RWPE1 (cell line): ENCODE measurements at places on chromosomes 13 and 19.

- no peak for DNase-seq
Measured at GRCh38 chr19:18682807-18683108, 722 bp upstream of the CRTC1 start.

GRCh38 chr19:34403784-34404108 lies 453 bp upstream of the PDCD2L start:
- no peak for DNase-seq

DNA sequence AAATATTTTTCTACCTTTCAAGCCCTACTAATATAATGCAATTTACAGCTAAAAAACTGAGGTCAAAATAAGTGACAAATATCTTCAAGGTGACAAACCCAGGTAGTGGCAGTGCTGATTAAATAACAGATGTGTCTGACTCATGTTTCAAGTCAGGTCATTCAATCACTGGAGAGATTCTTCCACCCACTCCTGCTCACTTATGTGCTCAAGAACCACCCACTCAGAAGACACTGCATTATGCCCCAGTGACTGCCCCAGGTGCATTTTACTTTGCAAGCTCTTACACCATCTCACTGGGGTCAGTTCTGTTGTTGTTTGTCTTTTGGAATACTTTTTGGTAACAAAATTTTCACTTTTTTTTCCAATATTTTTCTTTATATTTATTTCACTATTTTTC lies 2.2 kb downstream of the ZNF100 start:
- DNase-seq, result no peak

GRCh38 chr13:73368608-73369007 lies 309.8 kb downstream of the KLF5 start:
- DNase-seq, result peak; percentile 67

DNA sequence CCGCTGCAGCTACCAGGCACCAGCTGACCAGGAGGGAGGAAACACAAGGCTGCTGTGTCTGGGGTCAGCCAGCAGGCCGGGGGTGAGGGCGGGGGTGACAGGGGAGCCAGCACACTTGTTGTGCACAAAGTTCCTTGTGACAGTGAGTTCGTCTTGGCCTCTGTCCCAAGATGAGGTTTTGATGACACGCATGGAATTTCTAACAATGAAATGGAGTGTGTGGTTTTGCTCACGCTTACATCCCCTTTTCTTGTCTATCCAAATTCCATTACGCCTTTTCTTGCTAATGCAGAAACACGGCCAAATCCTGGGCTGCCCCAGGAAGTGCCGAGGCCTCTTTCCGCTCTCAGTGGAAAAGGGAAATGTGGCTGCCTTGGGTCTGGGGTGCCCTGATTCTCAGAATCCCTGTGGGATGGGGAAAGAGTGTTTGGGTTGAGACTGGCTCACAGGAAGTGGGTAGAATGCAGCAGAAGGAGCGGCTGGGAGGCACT lies 73.8 kb downstream of the GADD45B start:
- no peak for DNase-seq

GRCh38 chr19:4198467-4199126 lies 16.1 kb downstream of the ANKRD24 start:
- no peak for DNase-seq

DNA sequence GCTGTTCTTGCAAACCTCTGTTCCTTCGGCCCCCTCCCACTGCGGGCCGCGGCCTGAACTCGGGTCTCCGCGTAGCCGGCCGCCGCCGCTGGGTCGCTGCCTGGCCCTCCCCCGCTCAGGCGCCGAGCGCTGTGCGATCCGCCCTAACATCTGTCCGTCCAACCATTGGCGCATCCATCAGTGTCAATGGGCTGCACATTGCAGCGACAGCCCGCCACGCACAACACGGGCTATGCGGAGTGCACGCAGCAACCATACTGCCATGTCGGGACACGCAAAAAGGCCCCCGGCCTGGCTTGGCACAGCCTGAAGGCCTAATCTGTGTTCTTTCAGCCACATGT lies 2.6 kb upstream of the TSHZ3 start:
- DNase-seq, result no peak

DNA sequence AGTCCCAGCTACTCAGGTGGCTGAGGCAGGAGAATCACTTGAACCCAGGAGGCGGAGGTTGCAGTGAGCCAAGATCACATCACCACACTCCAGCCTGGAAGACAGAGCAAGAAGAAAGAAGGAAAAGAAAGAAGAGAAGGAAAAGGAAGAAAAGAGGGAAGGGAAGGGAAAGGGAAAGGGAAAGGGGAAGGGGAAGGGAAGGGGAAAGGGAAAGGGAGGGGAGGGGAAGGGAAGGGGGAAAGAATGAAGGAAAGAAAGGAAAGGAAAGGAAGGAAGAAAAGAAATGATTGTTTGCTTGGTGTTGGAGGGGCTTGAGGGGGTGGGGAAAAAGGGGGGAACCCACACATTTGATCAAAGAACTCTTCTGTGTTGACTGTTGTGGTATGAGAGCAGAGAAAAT lies 10.0 kb downstream of the PMIS2 start:
- DNase-seq, result no peak

DNA sequence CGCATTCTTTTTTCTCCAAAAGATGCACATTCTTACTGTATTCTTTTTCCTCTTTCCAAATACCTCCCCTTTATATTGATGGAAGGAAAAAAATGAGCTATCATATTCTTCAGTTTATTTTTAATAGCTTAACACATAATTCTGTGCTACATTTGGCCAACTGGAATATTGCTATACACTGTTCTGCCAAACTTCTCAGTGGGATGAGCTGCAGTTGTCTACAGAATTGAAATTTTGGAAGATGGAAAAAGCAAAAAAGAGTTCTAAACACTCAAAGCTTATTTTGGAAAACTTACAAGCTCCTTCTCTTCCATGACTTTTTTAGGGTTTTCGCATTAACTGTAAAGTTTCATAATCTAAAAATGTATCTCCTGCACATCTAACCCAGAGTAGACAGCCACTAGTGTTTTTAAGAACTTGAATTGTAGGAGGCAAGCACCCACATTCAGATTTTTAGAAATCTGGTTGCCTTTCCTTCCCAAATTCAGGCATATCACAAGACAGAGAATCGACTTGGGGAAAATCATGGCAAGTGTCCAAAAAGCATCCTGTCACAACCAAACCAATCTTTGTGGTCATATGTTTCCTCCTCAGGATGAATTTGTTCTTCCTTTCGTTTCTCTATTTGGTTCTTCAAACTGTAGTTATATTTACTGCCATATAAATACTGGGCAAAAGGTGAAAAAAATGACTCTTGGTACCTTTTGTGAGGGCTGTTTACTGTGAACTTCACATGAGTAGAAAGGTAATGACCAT lies 111.4 kb upstream of the FRY start:
- DNase-seq, result no peak

- peak; percentile 3 for DNase-seq
Measured at GRCh38 chr13:26132756-26133155, 80.9 kb upstream of the SHISA2 start.

- no peak for DNase-seq
Measured at GRCh38 chr13:42883771-42884467, 102.5 kb downstream of the FAM216B start.

DNA sequence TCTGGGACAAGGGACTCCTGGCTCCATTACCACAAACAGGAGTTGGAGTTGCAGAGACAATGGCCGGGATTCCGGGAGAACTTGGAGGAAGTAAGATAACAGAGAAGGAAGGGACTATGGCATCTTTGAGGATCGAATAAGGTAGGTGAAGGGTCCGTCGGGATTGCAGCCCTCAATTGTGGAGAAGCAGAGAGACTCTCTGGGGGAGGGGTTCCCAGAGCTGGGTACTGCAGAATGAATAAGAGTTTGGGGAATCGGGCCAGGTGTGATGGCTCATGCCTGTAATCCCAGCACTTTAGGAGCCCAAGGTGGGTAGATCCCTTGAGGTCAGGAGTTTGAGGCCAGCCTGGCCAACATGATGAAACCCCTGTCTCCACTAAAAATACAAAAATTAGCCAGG lies 3.8 kb downstream of the BST2 start:
- no peak for DNase-seq

DNA sequence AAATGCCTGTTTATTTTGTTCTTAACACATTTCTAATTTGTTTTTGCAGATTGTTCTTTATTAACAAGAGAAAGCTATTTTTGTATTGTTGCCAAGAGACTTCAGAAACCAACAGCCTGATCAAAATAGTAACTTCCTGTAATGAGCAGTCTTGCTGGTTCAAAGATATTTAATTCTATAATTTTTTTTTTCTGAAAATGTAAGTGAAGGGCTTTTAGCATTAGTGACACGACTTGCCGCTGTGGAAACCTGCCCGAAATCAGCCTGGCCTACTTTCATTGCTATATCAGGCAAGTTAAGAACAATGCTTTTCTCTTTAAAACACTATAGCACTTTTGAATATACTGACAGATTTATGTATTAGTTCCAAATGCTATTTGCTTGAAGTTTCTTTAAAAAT lies 374.3 kb downstream of the EFNB2 start:
- DNase-seq, result no peak

DNA sequence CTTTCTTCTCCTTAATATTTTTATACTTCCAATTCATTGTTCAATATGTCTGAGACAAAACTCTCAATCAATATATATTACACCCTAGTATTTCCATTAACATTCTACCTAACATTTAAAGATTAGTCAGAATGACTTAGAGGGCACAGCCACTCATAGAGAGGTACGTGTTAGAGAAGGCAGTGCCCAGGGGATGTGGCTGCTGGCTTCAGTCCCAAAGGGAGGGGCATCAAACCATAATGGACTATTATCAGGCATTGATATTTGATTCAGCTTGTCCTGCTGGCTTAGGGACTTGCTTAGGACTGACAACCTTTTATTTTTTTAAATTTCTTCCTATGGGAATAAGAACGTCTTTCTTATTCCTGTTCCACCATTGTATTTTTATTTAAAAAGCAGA lies 1392.0 kb upstream of the ATXN8OS start:
- no peak for DNase-seq

DNA sequence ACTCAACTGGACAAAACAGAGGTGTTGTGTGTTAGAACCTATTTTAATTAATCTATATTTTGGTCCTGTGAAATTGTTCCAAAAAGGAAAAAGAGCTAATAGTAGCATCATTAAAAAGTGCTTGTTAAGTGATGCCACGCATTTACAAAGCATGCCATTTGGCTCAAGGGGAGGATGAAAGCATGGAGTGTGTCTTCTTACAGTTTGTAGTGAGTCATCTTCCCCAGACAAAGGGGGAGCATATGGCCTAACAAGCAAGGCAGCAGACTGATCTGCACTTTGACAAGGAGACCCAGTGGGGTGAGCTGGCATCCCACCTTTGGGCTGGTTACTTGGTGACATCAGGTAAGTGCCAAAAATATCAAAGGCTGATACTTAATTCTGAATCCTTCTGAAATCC lies 297.0 kb downstream of the FGF9 start:
- no peak for DNase-seq

DNA sequence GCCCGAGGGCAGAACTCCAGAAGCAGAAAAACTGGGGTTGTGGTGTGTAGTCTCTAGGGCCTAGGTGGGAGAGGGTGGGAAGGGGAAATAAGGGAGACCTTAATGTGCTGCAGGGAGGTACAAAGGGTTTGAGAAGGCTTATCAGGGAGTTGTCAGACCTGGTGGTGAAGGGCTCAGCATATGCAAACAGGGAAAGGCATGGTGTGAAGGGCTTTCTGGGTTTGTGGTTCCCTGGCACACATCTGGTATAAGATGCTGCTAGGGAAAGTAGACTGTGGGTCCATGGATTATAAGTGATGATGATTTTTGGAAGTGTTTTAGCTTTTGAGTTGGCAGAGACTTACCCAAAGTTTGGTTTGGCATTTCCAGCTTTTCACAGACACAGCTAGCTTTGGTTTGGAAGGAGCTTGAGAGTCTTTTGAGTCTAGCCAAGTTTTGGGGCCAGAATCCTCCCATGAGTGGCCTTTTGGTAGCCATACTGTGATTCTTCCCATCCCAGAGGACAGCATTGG lies 2.2 kb downstream of the TRIM28 start:
- no peak for DNase-seq

DNA sequence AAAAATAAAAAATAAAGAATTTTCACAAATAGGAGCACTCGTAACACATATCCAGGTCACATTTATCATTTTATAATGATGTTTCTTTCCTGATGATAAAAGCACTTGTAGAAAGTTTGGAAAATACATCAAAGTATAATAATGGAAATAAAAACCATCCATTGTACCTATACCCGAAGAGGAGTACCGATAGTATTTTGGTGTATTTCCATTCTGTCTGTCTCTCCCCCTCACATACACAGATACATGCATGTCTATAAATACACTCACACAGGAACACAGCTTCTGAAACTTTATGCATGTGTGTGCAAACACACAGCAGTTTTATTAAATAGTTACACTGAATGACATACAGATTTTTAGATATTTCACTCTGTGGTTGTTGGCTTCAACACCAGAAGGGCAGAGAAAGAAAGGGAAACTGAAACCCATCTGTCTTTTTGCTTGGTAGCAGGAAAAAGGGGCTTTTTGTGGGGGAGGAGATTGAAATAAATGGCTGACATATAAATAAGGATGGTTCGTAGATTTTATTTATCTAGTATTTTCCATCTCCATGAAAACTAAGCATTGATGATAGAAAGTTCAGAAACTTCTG lies 114.8 kb downstream of the LRCH1 start:
- DNase-seq, result no peak

GRCh38 chr19:5700455-5701092 lies 10.5 kb downstream of the RPL36 start:
- no peak for DNase-seq

GRCh38 chr13:103222683-103223082 lies 156.5 kb upstream of the SLC10A2 start:
- DNase-seq, result peak; percentile 25

- no peak for DNase-seq
Measured at GRCh38 chr13:26784704-26785639, 24.4 kb upstream of the GPR12 start.

- DNase-seq, result no peak
Measured at GRCh38 chr19:50327013-50327412, 2.2 kb downstream of the KCNC3 start.

DNA sequence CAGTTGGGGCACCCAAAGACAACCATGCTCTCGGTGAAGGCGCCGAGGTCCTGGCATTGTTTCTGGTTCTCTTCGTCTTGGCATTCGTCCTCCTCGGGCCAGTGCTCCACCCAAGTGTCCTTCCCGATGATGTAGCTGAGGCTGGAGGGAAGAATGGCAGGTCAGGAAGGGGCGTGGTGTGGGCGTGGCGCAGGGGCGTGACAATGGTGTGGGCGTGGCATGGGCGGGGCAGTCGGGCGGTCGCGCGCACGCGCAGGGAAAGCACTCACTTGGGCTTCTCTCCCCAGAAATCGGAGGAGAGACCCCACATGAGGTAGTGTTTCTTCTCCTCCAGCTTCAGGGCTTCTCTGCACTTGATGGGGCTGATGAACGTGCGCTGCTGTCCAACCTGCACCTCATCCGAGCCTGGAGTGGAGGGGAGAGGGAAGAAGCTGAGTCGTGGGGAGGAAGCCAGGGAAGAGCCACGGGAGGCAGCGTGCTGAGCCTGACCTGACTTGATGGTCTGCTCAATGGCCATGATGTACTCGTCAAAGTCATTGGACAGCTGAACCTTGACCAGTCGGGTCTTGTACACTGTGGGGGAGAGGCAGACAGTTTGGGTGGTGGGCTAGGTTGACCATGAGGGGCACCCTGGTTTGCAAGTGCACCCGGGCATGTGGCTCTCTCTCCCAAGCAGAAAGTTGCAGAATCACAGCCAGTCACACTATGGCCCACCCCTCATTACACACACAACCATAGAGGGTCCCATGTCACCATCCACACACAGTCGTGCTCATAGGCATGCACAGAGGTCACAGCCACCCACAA lies 8.1 kb upstream of the TNFSF14 start:
- no peak for DNase-seq
